Neural crest cell (in vitro differentiated cells): ENCODE measurements at places on chromosomes 7 and 10. TPM values are rescaled to one million over a fixed set of nuclear protein-coding genes. Genes with fewer than 3 reads are reported as not detected.

Gene OR2A5
- not detected in 2 replicates for total RNA-seq

Gene OGA
- 101 and 102 TPM in 2 replicates for total RNA-seq

Gene FAM25G
- total RNA-seq = not detected in 2 replicates

Gene CTAGE8
- 0.72 TPM in 1 of 2 replicates, not detected in the other for total RNA-seq

DNA sequence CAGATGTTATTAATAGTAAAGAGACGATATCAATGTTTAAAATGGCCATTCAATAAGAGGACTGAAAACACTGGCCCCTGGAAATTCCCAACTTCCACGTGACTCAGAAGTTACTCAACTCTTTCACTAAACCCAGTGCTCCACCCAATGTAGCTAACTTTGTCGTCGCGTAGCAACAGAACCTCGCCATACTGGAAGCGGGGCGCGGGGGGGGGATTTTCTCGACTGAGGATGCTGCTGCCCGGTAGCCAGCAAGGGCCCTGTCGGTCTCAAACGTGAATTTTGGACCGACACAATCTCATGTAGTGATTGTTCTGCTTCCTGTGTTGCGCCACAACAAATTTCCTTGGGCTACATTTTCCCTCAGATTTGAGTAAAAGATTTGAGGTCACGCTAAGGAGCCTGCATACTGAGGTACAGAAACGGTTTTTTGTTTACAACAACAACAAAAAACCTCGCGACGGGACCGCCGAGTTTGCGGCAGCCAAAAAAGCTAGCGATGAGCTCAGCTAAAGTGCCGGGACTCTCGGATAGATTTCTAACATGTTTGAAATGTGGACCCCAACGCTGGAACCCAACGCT, 977 bp upstream of the SFR1 start:
- DNase-seq = peak; percentile 51

GRCh38 chr10:19788902-19789301, 27.3 kb upstream of the PLXDC2 start:
- no peak for DNase-seq

GRCh38 chr10:33889371-33889770, 554.9 kb upstream of the NRP1 start:
- DNase-seq = no peak

DNA sequence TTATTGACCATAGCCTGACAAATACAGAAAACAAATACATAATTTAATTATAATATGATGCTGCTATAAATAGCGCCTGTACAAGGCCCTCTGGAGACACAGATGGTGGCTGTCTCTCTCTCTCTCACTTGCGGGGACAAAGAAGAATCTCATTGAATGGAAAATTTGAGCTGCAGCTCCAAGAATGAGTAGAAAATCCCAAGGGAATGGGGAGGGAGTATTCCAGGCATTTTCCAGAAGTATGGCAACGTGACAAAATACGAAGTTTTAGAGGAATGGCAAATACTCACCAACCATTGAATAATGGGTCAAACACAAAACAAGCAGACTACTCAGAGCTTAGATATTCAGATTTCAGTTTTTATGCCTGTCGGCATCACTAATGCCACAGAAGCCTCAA, 179.9 kb downstream of the NRP1 start:
- DNase-seq = no peak

GRCh38 chr7:128876127-128876526, 13.5 kb downstream of the ATP6V1F start:
- no peak for DNase-seq

GRCh38 chr10:103925591-103925990, 7.6 kb upstream of the STN1 start:
- DNase-seq = no peak

GRCh38 chr10:77504196-77504872, 133.3 kb downstream of the KCNMA1 start:
- DNase-seq = no peak

DNA sequence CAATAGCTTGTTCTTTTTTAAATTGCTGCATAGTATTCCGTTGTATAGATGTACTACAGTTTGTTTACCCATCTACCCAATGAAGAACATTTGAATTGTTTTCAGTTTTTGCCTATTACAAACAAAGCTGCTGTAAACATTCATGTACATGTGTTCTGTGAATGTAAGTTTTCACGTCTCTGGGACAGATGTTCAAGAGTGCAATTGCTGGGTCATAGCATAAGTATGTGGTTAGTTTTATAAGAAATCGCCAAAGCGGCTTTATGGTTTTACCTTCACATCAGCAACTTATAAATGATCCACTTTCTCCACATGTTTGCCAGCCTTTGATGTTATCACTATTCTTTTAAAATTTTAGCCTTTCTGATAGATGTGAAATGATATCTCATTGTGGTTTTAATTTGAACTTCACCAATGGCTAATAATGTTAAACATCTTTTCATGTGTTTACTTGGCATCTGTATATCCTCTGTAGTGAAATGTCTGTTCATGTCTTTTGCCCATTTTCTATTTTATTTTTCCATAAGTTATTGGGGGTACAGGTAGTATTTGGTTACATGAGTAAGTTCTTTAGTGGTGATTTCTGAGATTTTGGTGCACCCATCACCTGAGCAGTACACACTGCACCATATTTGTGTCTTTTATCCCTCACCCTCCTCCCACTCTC, 73.5 kb downstream of the TBXAS1 start:
- no peak for DNase-seq

DNA sequence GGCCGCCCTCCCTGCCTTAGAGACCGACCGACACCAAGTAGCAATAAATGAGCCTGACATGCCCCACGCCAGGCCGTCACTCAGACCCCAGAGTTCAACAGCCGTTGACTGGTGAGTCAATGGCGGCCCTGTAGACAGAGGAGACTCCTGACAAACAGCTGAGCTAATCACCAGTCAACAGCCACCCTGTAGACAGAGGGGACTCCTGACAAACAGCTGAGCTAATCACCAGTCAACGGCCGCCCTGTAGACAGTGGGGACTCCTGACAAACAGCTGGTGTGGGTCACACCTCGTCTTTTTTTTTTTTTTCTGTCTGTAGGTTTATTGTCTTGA, 16.9 kb upstream of the KNDC1 start:
- DNase-seq = no peak

DNA sequence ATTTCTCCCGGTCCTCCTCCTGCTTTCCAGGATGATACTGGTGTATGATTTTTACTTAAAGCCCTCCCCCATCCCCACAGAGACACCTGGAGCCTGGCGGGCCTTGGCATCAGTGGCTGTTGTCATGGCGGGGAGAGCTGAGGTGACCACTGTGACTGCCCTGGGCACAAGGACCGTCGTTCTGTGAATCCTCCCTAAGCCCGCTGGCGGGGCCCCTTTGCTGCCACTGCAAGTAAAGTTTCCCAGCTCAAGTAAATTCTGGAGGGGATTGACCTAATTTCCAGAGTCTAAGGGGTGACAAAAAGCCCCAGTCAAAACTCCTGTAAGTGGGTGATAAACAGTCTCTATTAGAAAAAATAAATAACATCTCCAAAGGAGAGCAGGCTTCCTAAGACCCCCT, 393.2 kb upstream of the PODXL start:
- DNase-seq = no peak

GRCh38 chr7:79984210-79984609, 150.4 kb upstream of the GNAI1 start:
- DNase-seq = no peak
